ENCODE measurements at places on chromosomes 12 and 14.

- no peak for DNase-seq
Observed at GRCh38 chr14:101729382-101729781, 32.1 kb upstream of the PPP2R5C start.

- DNase-seq: no peak
Observed at GRCh38 chr12:109772622-109773321, 59.1 kb downstream of the FAM222A start.

- no peak for DNase-seq
Observed at GRCh38 chr12:114679452-114679875, 4.5 kb downstream of the TBX3 start.

DNA sequence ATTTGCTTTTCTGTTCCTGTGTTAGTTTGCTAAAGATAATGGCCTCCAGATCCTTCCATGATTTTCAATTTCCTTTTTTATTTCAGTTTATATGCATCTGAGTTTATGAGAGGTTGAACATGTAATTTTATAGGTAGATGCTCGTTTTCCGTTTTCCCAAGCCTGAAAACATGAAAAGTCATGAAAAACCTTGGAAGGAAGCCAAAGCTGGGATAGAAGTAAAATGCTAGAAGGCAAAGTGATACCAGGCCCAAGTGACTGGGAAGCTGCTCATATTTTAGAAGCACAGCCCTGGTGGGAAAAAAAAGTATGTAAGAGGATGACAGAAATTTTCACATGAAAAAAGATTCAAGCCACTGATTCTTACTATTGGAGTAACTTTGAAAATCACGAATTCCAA lies 290.8 kb downstream of the PRKD1 start:
- DNase-seq: no peak

DNA sequence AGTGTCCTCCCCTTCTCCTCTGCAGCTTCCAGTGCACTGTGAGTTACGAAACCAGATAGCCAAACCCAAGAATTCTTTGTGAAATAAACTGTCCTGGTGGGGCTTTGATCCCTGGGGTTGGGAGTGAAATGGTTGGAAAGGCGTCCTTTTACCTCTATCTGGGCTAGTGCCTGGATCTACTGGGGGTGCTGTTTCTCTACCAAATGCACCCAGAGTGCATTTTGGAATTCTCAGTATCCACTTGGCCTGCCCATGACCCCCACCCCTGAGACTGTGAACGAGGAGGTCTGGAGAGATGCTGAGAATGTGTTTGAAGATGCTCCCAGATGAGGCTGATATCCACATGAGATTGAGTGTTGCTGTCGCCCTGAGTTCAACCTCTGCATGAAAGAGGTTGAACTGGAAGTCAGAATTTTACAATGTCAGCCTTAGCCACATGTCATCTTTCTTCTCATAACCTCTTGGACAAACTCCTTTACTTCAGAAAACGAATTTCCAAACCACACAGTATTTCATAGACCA lies 87.1 kb upstream of the CLMN start:
- no peak for DNase-seq

DNA sequence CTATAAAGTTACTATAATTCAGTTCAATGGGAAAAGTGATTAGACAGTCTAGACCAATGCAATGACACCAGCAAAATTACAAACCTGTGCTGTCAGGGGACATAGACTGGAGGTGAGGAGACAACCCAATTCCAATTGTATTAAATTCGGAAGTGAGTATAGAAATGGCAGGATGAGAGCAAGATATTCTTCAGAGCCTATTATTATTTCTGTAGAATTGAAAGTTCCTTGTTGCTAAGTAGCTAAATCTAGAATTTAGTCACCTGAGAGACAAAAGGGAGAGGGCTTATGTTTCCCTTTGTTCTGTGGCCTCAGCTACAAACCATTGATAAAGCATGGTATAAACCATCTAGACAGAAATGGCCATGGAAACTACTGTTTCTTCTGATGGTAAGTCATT lies at the start of gene ADAM21:
TSS of gene ADAM21 (plus strand) at position 301 of the 400 bp plus-strand sequence. CDS start 5,326 bp downstream, outside the sequence.
- no peak for DNase-seq

GRCh38 chr14:94624537-94625352 lies 12.6 kb downstream of the SERPINA3 start:
- no peak for DNase-seq

- DNase-seq: peak; percentile 65
Observed at GRCh38 chr12:121530600-121531355, 50.0 kb downstream of the KDM2B start.

- no peak for DNase-seq
Observed at GRCh38 chr12:94771199-94771598, 120.8 kb upstream of the TMCC3 start.

DNA sequence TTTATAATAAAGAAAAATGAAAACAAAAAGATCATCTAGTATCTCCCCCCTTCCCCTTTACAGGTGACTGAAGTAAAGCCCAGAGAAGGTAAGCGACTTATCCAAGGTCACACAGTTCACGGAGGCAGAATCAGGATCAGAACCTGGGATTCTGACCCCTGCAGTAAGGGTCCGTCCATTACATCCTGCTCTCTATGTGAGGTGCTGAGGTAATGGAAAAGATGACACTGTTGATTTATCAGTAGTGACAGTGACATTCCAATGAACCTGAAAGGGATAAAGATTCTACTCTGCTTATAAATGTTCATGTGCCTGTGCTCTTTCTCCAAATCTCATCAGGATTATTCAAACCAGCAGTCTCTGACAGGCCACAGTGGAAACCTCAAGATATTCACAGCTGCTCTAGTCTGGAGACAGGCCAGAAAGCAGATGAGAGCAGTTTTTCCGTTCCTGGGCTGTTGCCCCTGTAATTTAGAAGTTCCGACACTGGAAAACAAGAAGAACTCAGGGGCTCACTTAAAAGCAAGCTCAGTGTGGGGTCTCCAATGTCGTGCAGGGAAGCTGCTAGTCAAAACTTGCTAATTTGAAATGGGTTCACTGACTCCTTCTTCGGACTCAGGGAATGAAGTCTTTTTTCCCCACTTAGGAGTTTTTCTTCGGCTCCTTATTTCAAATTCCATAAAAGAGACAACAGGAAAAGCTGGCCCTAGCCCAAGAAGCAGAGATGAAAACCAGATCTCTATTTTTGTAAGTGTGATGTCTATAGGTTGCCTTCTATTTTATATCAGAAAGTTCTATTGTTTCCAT lies 131.8 kb upstream of the EEA1 start:
- DNase-seq: no peak

DNA sequence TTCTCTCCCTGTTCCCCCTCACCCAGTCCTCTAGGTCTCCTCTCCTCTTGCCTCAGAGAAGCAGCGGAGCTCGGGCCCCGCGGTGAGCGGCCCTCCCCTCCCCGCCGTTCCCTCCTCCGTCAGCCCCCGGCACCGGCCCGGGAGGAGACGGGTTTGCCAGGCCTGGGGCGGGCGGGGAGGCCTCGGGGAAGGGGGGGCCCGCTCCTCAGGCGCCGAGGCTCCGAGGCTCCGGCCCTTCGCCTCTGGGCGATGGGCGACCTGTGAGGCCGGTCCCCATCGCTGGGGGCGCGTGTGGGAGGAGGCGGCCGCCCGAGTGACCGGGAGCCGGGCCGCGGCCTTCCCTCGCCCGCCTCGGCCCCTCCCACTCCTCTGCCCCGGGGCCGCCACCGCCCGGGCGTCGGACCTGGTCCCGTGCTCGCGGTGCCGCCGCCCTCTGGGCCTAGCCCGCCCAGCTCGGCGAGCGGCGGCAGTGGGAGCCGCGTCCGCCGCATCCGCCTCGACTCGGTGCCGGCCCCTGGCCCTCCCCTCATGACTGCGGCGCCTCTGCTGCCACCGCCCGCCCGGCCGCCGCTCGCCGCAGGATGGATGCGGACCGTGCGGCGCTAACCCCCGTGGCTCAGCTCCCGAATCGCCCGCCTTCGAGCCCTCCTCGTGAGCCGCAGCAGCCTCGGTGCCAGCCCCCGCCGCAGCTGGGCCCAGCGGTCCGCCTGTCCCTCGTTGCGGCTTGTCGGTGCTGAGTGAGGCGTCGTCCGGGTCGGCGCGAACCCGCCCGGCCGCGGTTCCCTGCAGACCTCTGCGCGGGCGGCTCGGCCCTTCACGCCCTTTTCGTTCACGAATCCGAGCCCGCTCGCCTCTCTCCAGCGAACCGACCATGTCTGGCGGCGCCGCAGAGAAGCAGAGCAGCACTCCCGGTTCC lies 574 bp downstream of the WNK1 start:
- DNase-seq: peak; percentile 61

DNA sequence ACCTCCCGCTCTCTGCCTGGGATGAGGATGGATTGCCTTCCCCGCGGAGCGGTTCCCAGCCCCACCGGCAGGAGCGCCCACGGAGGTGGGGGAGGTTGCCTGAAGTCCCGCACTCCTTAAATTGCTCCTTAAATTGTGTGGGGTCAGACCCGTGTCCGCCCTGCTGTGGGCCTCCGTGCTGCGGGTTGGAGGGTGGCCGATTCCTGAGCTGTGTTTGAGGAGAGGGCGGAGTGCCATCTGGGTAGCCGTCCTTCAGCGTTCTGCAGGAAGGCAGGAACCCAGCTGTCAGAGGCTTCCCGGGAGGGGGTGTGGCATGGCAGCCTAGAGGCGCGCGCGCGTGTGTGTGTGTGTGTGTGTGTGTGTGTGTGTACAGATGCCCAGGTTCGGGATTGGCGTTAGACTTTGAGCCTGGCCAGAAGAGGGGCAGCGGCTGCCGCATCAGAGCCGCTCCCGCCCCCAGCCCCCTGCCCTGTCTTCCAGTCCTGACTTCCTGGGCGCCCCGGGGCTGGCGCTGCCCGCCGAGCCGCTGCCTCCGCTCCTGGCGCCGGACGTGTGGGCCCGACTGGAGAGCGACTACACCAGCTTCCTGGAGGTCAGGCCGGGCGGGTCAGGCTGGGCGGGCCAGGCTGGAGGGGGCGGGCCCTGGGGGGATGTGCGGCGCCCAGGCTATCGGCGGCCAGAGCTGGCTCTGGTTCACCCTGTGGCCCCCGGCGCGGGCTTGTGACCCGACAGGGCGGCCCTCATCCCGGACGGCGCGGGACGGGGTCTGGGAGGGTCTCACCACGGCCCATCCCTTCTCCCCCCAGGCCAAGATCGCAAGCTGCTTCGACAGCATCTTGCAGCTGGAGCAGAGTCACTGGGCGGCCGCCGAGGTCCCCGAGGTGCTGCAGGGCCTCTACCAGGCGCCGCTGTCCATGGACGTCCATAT lies 9.2 kb downstream of the EXOC3L4 start:
- no peak for DNase-seq

DNA sequence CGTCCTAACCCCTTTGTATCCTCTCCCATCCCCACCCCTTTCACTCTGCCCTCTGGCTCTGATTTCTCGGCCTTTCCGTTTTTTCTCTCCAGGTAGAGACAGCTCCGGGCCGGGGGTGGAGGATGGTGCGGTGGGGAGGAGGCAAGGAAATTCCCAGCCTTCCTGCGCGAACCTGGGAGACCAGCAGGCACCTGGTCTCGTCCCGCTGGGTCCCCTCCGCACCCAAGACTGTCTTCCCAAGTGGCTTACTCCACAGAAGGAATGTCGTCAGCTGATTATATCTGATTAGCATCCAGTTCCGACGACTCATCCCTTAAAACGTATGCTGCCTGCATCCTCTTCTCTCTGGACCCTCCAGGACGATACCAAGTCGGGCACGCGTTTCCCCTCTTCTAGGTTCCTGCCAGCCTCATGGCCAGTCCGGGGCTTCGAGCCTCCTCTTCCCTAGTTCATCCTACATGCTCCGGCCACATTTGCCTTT lies 42.2 kb upstream of the CAPRIN2 start:
- no peak for DNase-seq

- no peak for DNase-seq
Observed at GRCh38 chr14:73888971-73889370, 2.3 kb downstream of the ZNF410 start.

- peak; percentile 19 for DNase-seq
Observed at GRCh38 chr14:104977008-104977680, 1.0 kb downstream of the AHNAK2 start.

All from activated T-cell treated with anti-CD3 and anti-CD28 coated beads, Interleukin-2, amount 50 U/mL, for 1 hour (primary cell).